ENCODE measurements at places on chromosomes 11 and 22.

- DNase-seq, result peak; percentile 26
Measured at GRCh38 chr11:63915961-63916836, 765 bp downstream of the RCOR2 start.

- no peak for DNase-seq
Measured at GRCh38 chr11:75786101-75786736, 17.6 kb downstream of the DGAT2 start.

DNA sequence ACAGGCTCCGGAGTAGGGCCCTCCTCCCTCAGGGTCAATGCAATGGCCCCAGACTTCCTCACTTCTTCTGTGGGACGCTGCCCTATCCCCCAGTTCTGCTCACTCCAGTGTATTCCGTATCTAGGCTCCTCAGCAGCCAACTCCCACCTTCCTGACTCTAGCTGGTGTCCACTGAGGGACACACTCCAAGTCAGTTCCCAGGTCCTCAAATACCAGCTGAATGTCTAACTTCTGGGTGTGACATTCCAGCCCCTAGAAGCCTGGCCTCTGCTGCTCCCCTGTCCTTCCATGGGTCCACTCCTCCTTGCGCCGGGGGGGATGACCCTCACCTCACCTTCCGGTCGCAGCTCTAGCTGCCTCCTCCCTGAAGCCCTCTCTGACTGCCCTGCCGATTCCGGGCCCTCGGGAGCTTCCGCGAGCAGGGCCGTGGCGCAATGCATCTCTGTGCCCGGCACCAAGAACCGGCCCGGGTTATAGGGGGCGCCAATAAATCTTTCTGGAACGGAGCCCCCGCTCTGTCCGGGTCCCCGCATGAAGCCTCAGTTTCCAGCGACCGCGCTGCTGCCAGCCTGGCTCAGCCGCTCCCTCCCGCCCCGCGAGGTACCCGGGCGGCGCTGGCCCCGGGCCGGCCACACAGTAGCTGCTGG, 15.4 kb downstream of the BAD start:
- peak; percentile 50 for DNase-seq

GRCh38 chr11:57356268-57356667, 18.1 kb downstream of the P2RX3 start:
- DNase-seq, result no peak

DNA sequence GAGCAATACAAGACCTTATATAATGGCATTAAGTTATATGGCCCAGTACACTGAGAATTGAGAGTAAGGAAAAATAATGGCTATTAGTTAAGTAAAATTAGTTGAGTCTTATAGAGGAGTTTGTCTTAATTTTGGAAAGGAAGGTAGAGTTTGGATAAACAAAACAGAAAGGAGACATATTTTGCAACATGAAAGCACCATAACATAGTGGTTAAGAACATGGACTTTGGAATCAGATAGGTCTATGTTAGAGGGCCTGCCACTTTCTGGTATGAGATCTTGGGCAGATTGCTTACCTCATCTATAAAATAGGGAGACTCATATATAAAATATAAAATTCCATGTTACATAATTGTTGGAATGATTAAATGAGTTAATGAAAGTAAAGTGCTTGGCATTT, 68.9 kb downstream of the CSTPP1 start:
- DNase-seq, result no peak

DNA sequence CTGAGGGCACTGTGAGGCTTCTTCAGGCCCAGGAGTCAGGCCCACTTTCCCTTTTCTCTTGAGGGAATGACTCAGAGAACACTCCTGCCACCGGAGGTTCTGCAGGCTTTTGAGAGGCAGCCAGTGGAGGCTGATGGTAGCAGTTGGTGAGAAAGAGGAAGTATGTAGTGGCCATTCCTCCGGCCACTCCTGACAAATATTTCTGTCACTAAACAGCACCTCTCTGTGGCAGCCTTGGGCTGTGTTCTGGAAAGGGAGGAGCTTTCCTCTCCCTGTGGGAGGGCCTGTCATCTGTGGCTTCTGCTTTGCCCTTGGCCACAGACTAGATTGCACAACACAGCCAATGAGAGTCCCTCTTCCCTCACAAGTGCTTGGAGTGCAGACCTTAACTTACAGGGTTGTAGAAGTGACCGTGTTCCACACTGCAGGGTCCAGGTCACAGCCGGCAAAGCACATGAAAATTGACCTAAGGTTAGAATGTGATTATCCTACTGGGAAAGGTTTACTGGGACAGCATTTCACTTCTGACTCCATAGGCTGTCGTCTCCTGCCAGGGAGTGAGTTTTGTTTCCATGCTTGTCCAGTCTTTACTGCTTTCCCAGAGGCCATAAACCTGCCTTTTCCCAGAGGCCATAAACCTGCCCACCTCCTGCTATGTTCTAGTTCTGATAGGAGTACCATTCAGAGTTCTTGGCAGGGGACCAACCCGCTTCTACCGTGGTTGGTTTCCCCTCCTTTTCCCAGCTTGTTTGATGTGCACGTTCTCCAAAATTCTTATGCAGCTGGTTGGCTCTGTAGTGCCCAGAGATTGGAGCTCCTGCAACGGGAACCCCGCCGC, 33.3 kb downstream of the MARK2 start:
- no peak for DNase-seq

GRCh38 chr22:44738347-44738715, 14.0 kb upstream of the ARHGAP8 start:
- no peak for DNase-seq

DNA sequence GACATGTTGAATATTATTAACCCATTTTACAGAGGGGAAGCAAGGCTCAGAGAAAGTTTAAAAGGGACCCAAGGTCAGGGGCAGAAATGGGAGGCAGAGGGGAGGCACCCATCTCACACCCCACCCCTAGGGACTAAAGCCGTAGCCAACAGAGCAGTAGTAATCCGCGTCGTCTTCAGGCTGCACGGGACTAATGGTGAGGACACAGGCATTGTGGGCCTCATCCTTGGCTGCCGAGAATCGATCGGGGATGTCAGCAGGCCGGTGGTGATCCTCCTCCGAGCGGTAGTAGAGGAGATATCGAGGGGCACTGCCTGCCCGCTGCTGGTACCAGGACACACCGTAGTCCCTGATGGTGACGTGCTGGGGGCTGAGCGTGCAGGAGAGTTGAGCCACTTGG, 1.5 kb downstream of the VPREB3 start:
- DNase-seq, result no peak

DNA sequence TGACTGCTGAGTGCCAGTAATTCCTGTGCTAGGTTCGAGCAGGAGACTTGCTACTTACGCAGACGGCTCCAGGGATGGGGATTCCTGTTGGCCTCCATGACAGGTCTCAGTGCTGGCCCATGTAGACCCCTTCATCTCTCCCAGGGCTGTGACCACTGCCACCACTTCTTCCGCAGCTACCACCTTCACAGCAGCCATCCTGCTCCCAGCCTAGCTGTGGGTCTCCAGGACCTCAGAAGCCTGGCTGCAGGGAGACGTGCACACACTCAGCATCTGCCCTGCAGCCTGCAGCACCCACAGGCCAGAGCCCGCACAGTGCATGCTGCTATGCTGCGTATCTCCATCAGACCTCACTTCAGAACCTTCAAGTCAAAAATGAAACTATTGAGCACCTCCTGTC, 1503.9 kb downstream of the BRD1 start:
- no peak for DNase-seq

DNA sequence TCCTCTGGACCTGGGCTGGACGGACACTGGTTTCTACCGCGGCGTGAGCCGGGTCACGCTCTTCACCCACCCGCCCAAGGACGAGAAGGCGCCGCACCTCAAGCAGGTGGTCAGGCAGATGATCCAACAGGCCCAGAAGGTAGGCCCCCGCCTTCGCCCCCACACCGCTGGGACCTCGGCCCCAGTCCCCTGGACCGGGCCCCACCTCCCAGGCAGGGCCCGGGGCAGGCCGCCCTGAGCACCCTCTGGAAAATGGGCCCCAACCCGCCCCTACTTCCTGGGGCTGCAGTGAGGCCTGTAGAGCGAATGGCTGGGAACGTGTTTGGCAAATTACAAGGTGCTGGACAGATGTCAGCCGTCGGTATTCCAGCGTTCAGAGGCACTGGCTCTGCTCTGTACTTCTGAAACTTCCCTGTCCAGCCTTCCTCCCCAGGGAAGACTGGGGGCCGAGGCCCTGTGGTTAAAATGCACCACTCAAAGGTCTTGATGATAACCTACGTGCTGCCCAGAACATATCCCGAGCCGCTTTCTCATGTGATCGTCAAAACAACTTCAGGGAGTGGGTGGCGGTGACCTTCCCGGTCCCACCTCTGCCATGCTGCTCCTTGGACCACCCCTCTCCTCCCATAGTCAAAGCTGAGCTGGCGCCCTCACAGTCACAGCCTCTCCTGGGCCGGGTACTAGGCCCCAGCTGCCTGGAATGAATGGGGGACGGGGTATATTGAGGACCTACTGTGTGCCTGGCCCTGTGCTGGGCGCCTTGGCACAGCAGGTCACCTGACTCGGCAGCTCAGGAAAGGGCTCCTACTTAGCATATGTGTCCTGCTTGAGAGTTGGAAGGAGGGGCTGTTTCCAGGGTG, 869 bp downstream of the FAM83F start:
- DNase-seq, result no peak

- no peak for DNase-seq
Measured at GRCh38 chr11:62974848-62975522, 9.8 kb downstream of the SLC22A6 start.

DNA sequence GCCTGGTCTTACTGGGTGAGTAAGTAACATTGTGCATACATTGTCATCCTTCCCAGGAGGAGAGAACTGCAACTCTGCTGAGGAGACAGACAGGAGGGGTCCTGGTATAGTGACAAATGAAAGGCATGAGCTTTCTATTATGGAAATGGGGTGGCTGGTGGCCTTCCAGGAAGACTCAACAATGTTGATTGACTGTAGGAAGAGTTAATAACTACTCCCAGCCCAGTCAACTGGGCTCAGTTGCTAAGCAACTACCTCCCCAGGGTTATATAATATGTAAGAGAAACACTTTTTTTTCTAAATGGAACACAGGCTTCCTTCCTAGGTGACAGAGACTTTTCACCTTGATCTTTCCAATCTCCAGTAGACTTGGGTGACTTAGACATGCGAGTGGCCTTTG, 28.2 kb downstream of the SEZ6L start:
- DNase-seq, result no peak

DNA sequence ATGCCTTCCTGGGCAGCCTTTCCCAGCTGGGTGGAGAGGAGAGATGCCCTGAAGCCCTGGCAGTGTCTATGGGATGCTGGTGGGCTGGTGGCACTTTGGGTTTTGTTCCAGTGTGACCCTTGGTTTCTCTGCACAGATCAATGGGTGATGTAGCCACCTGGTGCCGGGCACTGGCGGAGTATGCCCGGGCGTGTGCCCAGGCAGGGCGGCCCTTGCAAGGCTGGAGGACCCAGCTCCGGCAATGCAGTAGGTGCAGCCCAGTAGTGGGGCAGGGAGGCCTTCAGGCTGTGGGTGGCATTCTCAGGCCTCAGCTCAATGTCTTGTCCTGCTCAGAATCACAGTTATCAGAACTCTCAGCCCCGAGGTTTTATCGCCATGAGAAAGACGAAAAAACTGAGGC, 11.9 kb downstream of the OTOG start:
- DNase-seq, result no peak

- DNase-seq, result no peak
Measured at GRCh38 chr22:27788500-27789288, 12.9 kb downstream of the MN1 start.

- DNase-seq, result no peak
Measured at GRCh38 chr11:104060820-104061219, 24.4 kb downstream of the DDI1 start.

GRCh38 chr11:72267956-72268617, 24.1 kb upstream of the PHOX2A start:
- DNase-seq, result no peak

DNA sequence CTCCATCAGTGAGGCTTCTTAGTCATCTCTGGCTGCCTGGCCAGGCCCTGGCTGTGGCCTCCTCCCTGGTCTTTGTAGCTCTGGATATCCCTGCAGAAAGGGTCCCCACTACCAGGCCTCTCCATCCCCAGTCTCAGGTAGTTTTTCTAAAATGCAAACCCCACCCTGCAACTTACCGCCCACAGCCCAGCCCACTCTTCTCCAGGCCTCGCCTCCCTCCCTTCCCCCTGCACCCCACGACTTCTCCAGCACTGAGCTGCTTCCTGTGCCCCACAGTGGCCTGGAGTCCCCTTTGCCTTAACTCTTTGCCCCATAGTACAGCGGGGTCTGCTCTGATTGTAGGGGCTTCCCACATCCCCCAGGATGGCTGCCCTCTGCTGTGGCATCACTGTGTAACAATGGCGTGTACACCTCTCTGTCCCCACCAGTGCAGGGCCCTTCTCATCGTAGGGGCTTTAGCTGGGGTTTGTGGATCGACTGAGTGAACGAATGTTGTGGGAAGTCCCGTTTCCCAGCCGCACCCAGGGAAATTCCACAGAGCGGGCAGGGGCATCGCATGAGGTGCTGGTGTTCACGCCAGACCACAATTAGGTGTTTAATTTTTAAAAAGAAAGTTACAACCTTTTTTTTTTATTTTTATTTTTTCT, 111.6 kb downstream of the BCR start:
- no peak for DNase-seq

- no peak for DNase-seq
Measured at GRCh38 chr11:76678321-76678720, 7.8 kb upstream of the LRRC32 start.

DNA sequence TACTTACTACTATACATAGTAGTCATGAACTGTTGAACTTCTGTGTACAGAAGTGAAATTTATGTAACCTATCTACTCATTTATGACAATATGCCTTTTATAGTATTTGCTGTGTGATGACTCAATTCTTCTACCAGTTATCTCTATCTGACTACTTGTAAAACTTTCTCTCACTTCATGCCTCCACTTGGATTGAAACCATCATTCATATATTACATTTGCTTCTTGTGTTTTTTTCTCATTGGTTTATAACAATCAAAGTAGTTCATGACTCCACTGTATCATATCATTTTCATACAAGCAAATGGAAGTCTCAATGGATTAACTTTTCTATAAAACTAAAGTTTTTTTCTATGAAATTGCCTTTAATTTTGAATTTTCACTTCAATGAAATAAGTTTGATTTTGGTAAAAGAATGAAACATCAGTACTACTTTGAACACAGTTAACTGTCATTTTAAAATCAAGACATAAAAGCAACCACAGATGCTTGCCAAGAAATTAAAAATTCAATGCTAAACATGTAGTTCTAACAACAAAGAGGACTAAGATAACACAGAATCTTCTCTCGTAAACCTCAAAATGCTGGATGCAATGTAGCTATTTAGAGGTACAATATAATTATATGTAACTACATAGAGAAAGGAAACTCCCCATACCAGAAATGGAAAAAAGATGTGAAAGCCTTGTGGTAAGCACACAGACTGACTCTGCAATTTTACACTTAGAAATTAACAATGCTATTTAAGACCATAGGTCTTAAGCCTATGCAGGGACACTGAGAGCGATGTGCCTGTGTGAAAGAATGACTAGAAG, 27.6 kb upstream of the EXPH5 start:
- DNase-seq, result no peak

Data from activated CD4-positive, alpha-beta T cell treated with anti-CD3 and anti-CD28 coated beads for 24 hours (primary cell).